C1 segment of cervical spinal cord (tissue), 14 donors: ENCODE measurements at places on chromosomes 11 and 22.

- no peak for DNase-seq
Observed at GRCh38 chr22:43948836-43949406, 6.3 kb upstream of the SAMM50 start.

GRCh38 chr22:30774566-30774965 is 79.9 kb downstream of the OSBP2 start:
- DNase-seq, result no peak

DNA sequence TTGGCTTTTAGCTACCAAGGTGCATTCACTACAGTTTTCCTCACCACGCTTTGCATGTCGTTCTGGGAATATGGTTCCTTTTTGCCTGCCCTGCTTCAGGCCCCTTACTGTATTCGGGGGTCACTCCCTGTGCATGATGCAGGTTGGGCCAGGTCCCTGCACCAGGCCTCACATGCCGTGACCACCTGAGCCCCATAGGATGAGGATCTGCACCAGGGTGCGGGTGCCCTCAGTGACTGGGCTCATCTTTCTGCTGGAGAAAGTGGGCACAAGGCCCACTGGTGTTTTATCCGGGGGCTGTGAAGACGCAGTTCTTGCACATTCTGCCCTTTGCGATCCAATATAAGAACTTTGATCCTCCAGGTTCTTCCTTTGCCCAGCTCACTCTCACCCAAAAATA is 45.7 kb upstream of the CABP7 start:
- no peak for DNase-seq

- DNase-seq, result no peak
Observed at GRCh38 chr11:403021-403760, 9.2 kb downstream of the PKP3 start.

GRCh38 chr22:44337678-44338004 is 24.9 kb upstream of the SHISAL1 start:
- DNase-seq, result no peak
